Activated T-cell treated with anti-CD3 and anti-CD28 coated beads for 48 hours (primary cell): ENCODE measurements at places on chromosomes 1 and 21.

GRCh38 chr21:40564318-40564717 lies 282.6 kb downstream of the DSCAM start:
- no peak for DNase-seq

GRCh38 chr21:34998176-34998575 lies 50.9 kb downstream of the RUNX1 start:
- no peak for DNase-seq

GRCh38 chr1:89932598-89933364 lies 62.1 kb upstream of the ZNF326 start:
- DNase-seq: no peak

DNA sequence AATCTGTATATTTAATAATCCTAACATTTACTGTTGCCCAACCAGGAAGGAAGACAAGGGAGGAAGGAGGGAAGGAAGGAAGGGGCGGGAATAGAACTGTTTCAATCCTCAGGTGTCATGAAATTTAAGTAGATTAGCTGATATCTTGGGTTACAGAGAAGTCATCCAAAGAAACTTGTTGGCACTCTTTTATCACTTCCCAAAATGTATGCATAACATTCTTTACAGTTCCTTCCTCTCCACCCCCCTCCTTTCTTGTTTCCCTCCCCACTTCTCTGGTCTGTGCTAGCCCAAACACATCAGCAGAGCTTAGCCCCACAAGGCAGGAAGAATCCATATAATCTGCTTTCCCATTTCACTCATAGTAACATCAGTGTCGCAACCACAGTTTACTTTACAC lies 110.9 kb downstream of the ESRRG start:
- no peak for DNase-seq

DNA sequence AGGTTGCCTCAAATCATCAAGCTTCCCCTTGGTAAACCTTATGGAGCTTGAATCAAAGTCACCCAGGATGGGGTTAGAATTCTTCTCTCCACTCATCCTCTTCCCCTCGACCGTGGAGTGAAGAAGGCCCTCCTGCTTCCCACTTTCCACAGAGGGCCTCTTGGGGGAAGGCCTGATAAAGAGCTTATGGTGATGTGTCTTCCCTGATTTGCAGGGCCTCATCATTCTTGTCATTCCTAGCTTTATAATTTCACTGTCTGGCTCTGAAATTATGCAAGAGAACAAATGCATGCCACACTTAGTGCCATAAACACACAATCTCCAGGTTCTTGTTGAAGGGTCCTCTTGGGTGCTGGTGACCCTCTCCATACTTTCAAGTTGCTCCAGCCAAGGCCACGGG lies 101.2 kb downstream of the HMGB4 start:
- DNase-seq: no peak

DNA sequence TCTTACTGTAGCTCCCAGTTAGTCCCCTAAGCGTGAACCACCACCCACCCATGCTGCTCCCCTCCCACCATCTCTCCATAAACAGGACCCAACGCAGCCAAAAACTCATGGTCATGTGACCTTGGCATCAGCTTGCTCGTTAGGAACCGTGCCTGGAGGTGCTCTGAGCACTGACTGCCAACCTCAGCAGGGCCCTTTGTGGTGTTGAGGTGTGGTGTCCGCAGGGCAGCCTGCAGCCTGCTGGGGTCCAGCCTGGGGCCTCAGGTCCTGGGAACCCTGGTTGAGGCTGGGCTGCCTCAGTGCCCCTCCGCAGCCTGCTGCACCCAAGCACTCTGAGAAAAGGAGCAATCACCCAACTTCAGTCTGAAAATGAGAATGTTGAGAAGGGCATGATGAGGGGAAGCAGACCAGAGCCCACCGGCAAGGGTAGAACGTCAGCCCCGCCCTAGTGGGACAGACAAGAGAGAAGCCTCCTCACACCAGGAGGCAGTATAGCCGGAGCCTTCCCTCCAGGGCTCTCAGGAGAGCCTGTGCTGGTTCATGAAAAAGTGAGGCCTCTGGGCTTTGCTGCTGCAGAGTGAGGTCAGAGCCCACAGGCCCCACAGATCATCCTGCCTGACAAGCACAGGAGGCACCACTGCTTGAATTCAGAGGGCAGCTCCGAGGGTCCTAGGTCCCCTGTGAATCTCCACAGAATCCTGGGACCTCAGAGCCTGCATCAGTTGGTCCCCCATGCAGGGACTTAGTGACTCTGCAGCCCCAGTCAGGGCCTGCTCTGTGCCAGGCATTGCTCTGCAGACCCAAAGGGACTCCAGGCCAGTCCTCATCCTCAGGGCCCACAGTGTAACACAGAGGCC lies 4.9 kb upstream of the COL6A2 start:
- DNase-seq: no peak
